Smooth muscle cell of the umbilical artery (primary cell): ENCODE measurements at places on chromosomes 11 and 22. TPM values are rescaled to one million over a fixed set of nuclear protein-coding genes. Genes with fewer than 3 reads are reported as not detected.

The DEPDC7 gene
- 6.5 and 8.9 TPM in 2 replicates for total RNA-seq

The KDELR3 gene
- 160 and 218 TPM in 2 replicates for total RNA-seq

The UBASH3B gene
- 19.0 and 32.7 TPM in 2 replicates for total RNA-seq

The GRM5 gene
- under 0.01 and 0.05 TPM in 2 replicates for total RNA-seq

The SMDT1 gene
- total RNA-seq, result 2.0 and 2.7 TPM in 2 replicates

The OR8J1 gene
- total RNA-seq, result not detected in 2 replicates

The CAT gene
- total RNA-seq, result 43.9 and 74.8 TPM in 2 replicates

The LRRC74B gene
- under 0.01 TPM in 1 of 2 replicates, not detected in the other for total RNA-seq

The OR8H3 gene
- total RNA-seq, result not detected in 2 replicates

The MS4A15 gene
- total RNA-seq, result not detected in 2 replicates

The POU2AF3 gene
- total RNA-seq, result not detected in 2 replicates

The HEPACAM gene
- not detected in 2 replicates for total RNA-seq

The CHID1 gene
- total RNA-seq, result 105 and 112 TPM in 2 replicates

The HYOU1 gene
- 282 and 311 TPM in 2 replicates for total RNA-seq

The SYCE3 gene
- total RNA-seq, result not detected in 2 replicates
